ENCODE measurements at places on chromosomes 13 and 19.

DNA sequence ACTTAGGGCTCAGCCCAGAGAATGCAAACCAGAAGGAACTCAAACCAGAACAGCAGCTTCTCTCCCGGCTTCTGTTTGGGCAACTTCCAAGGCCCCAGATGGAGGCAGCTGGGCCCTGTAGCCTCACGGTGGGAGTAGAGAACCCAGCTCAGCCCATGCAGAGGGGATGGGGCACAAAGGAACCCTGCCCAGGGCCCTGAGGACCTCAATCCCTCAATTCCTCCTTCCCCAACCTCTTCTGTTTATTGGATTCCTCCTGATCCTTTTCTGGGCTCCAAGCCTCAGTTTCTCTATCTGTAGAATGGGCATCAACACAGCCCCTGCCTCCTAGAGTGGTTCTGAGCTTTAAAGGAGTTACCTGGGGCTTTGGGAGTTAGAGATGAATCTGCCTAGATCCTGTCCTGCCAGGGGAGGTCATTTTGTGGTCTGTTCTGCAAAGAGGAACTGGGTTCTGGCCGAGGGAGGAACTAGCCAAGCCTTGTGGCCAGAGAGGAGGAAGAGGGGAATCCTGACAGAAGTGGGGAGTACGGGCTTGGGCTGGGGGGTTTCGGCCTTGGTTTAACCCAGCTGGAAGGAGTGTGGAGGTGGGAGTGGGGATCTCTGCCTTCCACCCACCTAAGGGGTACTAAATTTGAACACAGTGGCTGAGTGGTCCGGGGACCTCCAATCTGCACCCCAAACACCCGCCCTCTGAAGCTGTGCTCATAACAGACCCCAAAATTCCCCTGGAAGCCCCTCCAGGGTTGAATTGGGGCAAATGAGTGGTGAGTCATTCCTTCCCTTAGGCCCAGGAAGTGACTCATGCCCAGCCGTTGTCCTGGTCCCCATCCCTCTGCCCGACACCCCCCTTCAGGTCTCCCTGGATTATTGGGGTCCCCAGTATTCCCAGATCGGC is 2.7 kb downstream of the ADGRE5 start:
- peak; percentile 79 for DNase-seq

DNA sequence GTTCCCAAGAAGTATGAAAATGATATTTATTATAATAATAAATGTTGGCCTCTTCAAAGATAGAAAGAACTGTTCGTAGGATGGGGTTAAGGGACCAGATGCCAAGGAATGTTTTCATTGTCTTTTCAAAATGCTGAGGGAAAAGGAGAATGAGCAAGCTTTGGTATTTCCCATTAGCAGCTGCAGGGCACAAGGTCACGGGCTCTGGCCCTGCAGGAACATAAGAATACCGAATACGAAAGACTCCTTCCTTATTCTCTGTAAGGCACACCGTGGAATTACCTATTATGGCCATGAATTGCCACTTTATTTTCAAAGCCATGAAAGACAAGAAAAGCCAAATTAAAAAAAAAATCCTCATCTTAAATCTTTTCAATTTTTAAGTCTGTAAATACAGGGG is 49.6 kb upstream of the OLFM4 start:
- DNase-seq = no peak

GRCh38 chr13:76837801-76838200 is 48.4 kb downstream of the KCTD12 start:
- no peak for DNase-seq

- DNase-seq = peak; percentile 67
These were observed 590 bp upstream of the LGI4 start for GRCh38 chr19:35135389-35135909.

DNA sequence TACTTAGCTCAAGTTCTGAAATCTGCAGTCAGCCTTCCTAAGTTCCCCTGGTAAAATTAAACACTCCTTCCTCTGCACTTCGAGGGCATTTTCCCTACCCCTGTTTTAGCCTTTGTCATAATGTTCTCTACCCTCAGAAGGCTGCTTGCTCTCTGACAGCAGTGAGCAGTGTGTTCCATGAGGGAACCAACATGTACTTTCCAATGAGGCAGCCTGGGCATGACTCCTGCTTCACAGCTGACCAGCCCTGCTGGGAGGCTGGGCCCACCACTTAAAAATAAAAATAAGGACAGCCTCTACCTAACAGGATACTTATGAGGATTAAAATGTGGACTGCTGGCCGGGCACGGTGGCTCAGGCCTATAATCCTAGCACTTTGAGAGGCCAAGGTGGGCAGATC is 26.4 kb downstream of the RUBCNL start:
- DNase-seq = no peak

GRCh38 chr13:34179927-34180326 is 362.0 kb downstream of the RFC3 start:
- DNase-seq = no peak

DNA sequence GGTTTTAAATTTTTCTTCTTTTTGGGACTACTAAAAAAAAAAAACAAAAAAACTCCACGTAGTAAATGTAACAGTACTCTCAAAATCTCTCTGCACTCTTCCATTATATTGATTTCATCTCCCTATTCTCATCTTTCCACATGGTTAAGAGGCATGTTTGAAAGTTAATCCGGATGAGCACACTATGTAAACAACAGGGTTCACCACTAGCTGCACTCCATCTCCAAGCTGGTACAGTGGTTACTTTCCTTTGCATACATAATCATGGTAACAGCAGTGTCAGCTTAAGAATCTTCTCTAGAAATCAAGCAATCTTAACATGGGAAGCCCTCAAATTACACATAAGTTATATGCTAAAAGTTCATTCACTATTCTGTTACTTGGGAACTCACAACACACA is 92.6 kb downstream of the MIPEP start:
- no peak for DNase-seq
